ENCODE measurements at places on chromosomes 13 and 19. TPM values are rescaled to one million over a fixed set of nuclear protein-coding genes. Genes with fewer than 3 reads are reported as not detected.

The SLC10A2 gene
- total RNA-seq: not detected

The KIR3DL1 gene
- not detected for total RNA-seq

The LYL1 gene
- 0.87 TPM for total RNA-seq

The FXYD7 gene
- not detected for total RNA-seq

The HSH2D gene
- not detected for total RNA-seq

The NDUFA13 gene
- total RNA-seq: 312 TPM

The TMEM255B gene
- 0.26 TPM for total RNA-seq

The KLK14 gene
- not detected for total RNA-seq

The ZNF529 gene
- 7.0 TPM for total RNA-seq

The LGI4 gene
- total RNA-seq: 0.06 TPM

The SYT3 gene
- 0.13 TPM for total RNA-seq

The ATXN8OS gene
- not detected for total RNA-seq

The ELSPBP1 gene
- not detected for total RNA-seq

The DLEU7 gene
- not detected for total RNA-seq

The SPACA4 gene
- not detected for total RNA-seq

The GPR12 gene
- total RNA-seq: not detected

The CCDC194 gene
- 0.40 TPM for total RNA-seq

The CEBPA gene
- total RNA-seq: not detected

All from aortic smooth muscle cell (primary cell).